ENCODE measurements at places on chromosomes 6 and 20. TPM values are rescaled to one million over a fixed set of nuclear protein-coding genes. Genes with fewer than 3 reads are reported as not detected.

DNA sequence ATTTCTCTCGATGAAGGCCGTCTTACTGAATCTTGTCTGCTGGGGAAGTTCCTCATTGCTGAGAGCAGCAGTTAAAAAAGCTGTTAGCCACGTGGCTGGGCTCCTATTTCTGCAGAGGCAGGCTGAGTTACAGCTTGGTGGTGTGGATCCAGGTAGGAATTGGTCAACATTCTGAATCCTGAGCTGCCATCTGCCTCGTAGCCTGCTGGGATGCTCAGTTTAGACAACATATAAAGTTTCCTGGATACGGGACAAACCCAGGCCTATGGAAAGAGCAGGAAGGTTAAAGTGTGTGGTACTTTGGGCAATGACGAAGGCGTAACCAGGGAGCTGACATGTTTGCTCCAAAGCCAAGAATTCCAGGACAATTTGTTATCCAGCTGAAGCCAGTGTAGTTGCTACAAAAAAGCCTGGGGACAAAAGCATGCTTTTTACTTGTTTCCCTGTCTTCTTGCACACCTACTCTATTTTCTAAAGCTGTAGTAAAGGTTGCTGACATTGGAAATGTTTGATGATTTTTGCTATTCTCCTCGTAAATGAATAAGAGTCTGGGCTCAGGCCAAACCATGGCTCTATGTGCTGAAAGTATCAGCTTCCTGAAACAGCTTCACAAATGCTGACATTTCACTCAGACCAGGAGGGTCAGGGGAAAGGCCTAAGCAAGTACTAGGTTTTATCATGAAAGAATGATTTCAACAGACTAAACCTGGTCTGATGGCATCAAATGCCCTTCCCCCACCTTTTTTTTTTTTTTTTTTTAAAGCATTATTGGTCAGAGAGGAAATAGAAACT lies 12.4 kb upstream of the MYLK2 start:
- DNase-seq, result no peak

GRCh38 chr6:105784179-105784578 lies 302.0 kb upstream of the PRDM1 start:
- no peak for DNase-seq

Gene GSTA3
- total RNA-seq, result not detected

DNA sequence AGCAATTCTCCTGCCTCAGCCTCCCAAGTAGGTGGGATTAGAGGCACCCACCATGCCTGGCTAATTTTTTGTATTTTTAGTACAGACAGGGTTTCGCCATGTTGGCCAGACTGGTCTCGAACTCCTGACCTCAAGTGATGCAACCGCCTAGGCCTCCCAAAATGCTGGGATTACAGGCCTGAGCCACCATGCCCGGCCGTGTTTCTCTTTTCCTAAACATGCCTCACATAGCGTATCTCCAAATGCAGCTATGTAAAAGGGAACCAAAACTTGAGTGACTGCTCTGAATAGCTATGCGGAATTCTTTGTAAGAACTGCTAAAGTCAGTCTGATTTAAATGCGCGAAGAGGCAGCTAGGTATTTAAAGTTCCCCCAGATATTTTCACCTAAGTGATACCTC lies 20.5 kb downstream of the BPIFA2 start:
- no peak for DNase-seq

Gene THEMIS
- total RNA-seq, result not detected

GRCh38 chr6:168949981-168950857 lies 303.4 kb downstream of the THBS2 start:
- no peak for DNase-seq

DNA sequence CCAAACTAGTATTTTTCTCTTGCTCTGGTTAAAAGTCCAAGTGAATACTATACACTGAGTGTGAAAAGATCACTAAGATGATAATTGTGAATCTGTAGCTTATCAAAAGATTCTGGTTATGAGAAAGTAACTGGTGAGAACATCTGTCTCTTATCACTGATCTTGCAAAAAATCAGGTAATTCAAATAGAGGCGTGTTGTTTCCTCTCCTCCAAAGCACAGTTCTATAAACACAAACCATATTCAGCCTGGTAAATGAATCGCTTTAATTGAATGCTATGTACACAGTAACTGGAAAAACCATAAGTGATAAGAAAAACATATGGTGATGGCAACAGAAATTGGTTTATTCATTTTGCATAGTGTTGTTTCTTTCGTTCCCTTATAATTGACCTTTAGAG lies 161.0 kb downstream of the RALGAPA2 start:
- DNase-seq, result no peak

GRCh38 chr6:129575378-129576118 lies 134.4 kb downstream of the ARHGAP18 start:
- peak; percentile 64 for DNase-seq

GRCh38 chr6:127453845-127454619 lies 5.2 kb downstream of the KIAA0408 start:
- no peak for DNase-seq

Gene ZSCAN31
- 13.2 TPM for total RNA-seq

DNA sequence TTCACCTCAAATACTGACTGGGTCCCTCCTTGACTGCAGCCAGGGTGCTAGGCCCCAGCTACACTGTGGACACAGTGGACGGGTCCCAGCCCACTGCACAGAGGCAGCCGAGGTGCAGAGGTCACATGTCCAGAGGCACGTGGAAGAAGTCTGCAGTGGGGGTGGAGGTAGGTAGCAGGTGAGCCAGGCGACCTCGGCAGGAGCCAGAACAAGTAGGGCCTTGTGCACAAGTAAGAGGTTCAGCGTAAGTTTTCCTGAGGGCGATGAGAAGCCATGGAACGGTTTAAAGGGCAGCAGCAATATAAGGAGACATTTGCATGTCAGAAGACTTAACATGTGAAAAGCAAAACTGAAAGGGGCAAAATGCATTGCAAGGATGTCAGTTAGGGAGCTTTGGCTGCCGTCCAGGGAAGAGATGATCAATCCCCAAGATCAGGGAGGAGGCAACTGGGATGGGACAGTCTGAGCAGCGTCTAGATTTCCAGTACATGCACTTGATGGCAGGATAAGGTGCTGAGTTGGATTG lies 49.7 kb upstream of the SNX9 start:
- DNase-seq, result no peak

DNA sequence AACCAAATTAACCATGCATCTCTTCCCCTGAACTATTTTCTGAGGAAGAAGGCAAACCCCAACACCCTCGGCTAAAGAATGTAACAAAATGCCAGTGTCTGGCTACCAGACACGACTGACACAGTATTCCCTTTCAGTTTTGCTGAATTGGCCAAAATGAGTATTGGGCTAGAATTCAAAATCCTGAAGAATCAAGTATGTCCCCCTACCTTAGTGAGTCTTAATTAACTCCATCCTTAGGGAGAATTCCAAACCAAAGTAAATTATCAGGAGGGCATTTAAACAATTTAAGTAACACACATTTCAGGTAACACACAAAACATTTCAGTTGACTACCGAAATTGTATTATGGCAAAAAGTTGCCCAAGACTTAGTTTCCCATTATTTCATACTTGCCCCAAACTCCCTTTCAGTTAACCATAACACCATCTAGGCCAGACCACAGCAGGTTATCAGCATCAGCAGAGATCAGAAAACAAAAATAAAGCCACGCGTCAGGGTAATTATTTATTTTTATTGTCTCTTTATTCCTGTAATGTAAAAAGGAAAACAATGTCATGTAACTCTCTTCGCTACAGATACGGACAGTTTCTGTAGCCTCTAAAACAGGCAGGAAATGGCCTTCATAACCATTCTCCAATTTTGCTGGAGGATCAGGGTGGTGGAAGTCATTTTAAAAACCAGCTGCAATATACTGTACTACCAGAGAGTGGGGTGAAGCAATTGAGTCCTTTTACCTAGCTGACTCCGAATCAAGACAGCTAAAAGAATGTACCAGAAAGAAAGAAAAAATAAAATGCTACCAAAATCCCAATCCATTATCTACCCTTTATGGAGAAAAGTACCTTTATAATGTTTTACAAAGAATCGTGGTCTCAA lies 1.9 kb downstream of the SNX5 start:
- DNase-seq, result peak; percentile 49

- no peak for DNase-seq
Observed at GRCh38 chr6:95589826-95590570, 12.7 kb downstream of the MANEA start.

GRCh38 chr20:51769976-51770615 lies 1.9 kb upstream of the ATP9A start:
- DNase-seq, result no peak

Gene CST1
- not detected for total RNA-seq

Gene SLC2A10
- 25.9 TPM for total RNA-seq

DNA sequence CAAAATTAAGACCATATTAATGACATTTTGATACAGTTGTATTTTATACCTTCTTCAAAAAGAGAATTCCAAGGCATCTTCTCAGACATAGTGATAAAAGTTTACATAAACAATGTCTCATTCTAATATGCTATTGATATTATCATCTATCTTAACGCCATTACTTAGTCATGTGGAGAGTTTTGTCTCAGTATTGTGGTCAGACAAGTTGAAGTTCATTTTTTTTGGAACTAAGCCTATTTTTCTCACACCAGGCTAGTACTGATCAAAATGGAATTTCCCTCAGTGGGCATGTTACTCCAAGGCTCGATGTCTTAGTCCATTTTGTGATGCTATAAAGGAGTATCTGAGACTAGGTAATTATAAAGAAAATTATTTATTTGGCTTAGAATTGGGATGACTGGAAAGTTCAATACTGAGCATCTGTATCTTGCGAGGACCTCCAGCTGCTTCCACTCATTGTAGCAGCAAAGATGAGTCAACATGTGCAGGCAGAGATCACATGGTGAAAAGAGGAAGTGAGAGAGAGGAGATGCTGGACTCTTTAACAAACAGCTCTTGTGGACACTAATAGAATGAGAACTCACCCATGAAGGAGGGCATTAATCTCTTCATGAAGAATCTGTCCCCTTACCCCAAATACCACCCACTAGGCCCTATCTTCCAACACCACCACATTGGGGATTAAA lies 825.5 kb upstream of the MANEA start:
- DNase-seq, result no peak

Gene GABRR1
- total RNA-seq, result not detected

DNA sequence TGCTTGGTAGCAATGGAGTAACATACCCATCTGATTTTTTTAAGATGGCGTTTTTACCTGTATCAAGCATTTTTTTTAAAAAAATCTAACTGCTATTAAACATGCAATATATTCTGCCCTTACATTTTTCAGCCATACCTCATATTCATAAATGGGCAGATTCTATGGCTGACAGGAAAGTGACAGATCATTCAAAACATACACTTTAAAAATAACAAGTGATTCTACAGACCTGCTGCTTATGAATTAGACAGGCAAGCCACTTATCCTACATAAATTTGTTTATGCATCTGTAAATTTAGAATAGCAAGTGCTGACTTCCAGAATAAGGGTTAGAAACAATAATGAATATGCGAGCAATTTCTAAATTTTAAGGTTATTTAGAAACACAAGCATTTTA lies 82.7 kb downstream of the TBXT start:
- DNase-seq, result no peak
